Daoy (cell line): ENCODE measurements at places on chromosomes 3 and 15. TPM values are rescaled to one million over a fixed set of nuclear protein-coding genes. Genes with fewer than 3 reads are reported as not detected.

Gene CRYBG3
- total RNA-seq = 10.8 and 18.0 TPM in 2 replicates

Gene RETNLB
- total RNA-seq = not detected in 2 replicates

Gene WDR72
- total RNA-seq = 0.12 and 0.17 TPM in 2 replicates

Gene CISH
- total RNA-seq = 0.46 TPM in 1 of 2 replicates, not detected in the other

Gene GABRB3
- 3.3 and 6.6 TPM in 2 replicates for total RNA-seq

Gene ZNF106
- 26.5 and 29.4 TPM in 2 replicates for total RNA-seq

Gene LMAN1L
- total RNA-seq = not detected in 2 replicates

Gene AADACL2
- not detected in 2 replicates for total RNA-seq

Gene C3orf20
- total RNA-seq = not detected in 2 replicates

Gene PP2D1
- not detected in 2 replicates for total RNA-seq

DNA sequence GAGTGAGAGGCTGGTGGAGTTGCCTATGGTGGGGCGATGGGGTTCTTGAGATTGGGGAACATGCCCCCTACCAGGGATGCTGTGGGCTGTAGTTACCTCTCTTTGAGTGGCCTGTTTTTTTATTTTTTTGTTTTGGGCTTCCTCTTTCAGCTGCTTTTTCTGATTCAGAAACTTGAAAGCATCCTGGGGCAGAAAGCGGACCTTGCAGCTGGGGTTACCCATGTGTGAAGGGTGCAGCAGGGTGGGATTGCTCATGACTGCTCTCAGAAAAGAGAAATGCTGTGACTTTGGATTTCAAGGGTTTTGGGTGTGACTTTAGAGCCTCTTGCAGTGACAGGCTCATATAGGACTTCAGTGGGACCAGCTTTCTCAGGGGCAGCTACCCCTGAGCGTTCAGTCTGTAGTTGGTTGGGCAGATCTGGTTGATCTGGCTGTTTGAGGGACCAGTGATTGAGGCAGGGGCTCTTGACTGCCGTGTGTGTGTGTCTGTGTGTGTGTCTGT is 1.8 kb downstream of the LIMD1 start:
- no peak for DNase-seq

DNA sequence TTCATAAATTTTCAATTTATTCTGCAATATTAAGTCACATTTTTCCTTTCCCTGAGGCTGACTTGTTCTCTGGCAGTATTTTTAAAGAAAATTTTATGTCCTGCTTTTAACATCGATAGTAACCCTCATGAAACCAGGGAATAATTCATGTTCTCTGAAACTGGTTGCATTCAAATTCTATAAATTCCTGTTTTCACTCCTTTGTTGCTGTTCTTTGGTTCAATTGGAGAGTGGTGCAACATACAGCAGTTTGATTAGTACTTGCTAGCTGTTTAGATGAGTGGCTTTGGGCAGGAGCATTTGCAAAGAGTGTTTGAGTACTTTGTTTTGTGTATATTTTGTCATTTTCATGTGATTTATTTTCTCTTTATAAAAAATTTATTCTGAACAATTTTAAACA is 19.2 kb downstream of the ZIC1 start:
- DNase-seq = no peak

DNA sequence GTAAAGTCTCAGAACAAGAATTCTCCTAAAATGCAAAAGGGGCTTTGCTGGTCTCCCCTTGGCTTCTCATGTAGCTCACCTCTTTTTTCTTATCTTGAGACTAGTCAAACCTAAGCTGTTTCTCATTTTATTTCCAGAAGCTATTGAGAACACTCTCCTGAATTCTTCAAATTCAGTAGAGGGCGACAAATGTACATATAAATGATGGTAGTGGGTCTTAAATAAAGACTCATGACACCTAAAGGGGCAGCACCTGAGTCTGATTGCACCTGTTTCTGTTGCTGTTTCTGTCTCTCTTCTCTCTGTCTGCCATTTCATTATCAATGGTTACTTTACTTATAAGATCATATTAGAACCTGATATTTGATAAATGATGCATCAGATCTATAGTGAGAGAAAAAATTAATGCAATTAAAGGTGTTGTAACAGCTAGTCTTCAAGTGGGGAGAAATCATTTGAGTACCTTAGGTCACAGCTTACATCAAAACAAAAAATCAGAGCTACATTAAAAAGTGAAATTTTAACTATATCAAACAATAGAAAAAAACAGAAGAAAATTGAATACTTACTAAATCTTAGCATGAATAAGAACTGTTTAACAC is 7.0 kb downstream of the ADIPOQ start:
- no peak for DNase-seq

GRCh38 chr15:85725019-85725418 is 69.7 kb downstream of the KLHL25 start:
- no peak for DNase-seq

- DNase-seq = no peak
These were observed 18.8 kb downstream of the PSTPIP1 start for GRCh38 chr15:77013776-77014131.

DNA sequence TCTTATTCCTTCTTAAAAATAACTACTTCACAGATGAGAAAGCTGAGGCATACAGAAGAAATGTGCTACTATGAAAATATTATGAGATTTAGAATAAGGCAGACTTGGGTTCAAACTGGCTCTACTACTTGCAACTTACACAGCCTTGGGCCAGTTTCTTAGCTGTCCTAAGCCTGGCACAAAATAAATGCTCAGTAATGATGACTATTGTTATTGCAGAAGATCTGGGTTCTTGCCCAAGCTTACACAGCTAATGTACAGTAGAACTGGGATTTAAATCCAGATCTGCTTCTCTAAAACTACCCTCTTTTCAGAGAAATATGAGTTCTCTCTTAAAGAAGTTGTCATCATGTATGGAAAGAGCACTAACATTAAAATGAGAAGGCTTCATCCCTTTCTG is 228.2 kb upstream of the TPRG1 start:
- DNase-seq = no peak

- no peak for DNase-seq
These were observed 391.0 kb downstream of the MECOM start for GRCh38 chr3:169272532-169272931.

DNA sequence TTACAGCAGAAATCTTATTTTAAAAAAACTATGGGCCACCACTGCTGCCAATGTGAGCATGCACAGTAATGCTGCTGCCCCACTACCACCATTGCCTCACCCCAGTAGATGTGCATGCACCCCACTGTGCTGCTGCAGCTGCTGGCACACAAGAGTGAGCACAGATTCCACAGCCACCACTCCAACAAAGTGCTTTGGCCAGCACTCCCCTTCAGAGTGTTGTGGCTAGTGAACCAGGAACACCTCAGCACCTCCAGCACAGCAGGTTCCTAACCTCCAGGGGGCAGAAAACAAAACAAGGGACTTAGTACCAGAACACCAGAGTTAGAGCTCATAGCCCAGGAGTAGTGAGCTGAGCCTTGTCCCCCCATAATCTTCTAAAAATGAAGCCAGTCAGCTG is 629.6 kb downstream of the PYDC2 start:
- DNase-seq = peak; percentile 14

DNA sequence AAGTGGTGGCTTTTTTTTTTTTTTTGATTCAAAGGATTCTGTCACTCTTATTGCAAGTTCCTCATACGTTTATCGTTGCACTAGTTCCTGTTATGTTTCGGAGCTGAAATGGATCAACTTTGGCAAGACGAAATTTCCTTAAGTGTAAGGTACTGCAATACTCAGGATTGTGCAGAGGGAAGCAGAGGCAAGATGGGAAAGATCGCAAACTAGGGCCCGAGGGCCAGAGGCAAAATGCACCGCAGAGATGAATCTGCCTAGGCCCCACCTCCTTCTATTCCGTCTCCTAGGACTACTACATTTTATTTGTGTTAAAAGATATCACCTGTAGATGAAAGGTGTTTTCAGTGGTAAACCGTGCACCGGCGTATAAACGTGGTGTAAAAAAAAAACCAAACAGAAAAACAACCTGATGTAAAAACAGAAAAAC is 331 bp downstream of the RNU6-1 start:
- no peak for DNase-seq

GRCh38 chr3:104909721-104910120 is 457.0 kb upstream of the ALCAM start:
- DNase-seq = no peak

- no peak for DNase-seq
These were observed 9.5 kb downstream of the ZNF280D start for GRCh38 chr15:56723787-56724186.

DNA sequence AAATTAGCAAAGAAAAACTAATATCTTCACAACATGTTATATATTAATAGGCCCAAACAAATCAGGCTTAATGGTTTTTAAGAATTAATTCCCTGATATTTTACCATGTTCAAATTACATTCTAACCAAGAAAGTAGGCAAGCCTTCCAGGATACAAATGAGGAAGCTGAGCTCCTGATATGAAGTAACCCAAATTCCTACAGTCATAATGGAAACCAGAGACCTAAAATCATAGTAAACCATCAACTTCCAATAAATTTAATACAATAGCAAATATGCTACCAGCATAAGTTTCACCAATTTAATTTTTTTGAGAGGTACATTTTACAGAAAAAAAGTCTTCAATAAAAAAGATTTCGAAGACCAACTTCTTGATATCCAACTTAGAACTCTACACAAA is 3.8 kb downstream of the DCBLD2 start:
- no peak for DNase-seq

DNA sequence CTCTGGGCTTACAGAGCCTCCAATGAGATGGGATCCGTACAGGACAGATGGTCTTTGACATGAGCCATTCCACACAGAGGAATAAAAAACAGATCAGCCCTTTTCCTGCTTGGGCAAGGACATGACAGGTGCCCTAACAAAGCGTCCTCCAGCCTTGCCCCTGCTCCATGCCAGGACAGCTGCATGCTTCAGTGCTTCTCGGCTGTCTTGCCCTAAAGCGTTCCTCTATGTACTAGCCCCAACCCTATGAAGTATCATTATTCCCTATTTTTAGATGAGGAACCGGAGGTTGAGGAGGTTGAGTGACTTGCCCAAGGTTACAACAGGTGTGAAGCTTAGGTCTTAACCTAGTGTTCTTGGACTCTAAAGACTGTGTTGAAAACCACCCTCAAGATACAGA is 10.5 kb downstream of the POMGNT2 start:
- DNase-seq = no peak

GRCh38 chr3:100810671-100811070 is 101.4 kb downstream of the TFG start:
- no peak for DNase-seq

DNA sequence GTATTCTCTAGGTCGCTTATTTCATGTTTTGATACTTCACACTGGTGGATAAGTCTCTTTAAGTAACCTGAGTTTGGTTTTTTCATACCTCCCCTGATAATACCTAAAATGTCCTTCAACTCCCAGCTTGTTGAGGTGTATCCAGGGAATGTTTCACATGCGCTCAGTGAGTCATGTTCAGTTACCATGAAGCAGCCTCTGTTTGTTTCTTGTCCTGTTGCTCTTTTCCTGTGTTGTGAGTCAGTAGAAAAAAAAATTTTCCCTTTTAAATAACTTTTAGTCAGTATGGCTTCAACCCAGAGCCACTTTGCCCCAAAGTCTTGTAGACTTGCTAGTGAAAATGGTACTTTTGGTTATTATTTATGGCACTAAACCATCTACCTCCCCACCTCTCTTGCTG is 278.4 kb upstream of the ZPLD1 start:
- peak; percentile 89 for DNase-seq

GRCh38 chr3:53231532-53232511 is 24.0 kb downstream of the TKT start:
- no peak for DNase-seq

DNA sequence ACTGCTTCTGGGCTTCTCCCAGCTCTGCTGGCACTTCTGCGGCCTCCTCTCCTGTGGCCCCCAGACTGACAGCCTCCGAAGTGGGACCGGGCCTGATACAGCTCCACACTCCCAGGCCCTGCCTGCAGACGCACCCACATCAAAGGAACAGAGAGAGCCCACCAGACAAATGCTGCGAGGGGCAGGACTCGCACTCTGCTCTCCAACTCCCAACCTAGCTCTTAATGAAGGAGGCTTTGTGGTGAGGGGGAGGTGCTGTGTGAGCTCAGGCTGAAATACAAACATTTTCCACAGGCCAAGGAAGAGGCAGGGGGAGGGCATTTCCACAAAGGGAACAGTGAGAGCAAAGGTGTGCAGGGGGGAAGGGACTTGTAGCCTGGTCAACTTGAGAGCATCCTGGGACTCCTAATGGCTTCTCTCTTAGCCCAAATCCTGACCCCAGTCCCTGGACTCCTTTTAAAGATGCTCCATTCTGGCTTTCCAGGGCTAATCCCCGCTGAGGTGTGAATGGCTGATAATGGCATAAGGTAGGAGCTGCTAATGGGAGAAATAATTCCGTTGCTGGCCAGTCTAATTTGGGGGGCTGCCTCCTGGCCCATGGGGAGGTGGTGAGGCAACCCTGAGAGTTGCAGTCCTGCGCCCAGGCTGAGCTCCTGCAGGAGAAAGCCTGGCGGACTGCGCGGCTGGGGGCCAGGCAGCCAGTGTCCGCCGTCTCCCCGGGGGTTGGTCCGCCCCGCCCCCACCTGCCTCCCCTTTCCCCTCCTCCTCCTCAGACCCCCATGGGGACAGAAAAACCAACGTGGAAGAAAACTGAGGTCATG is 9.6 kb downstream of the LINGO1 start:
- no peak for DNase-seq

DNA sequence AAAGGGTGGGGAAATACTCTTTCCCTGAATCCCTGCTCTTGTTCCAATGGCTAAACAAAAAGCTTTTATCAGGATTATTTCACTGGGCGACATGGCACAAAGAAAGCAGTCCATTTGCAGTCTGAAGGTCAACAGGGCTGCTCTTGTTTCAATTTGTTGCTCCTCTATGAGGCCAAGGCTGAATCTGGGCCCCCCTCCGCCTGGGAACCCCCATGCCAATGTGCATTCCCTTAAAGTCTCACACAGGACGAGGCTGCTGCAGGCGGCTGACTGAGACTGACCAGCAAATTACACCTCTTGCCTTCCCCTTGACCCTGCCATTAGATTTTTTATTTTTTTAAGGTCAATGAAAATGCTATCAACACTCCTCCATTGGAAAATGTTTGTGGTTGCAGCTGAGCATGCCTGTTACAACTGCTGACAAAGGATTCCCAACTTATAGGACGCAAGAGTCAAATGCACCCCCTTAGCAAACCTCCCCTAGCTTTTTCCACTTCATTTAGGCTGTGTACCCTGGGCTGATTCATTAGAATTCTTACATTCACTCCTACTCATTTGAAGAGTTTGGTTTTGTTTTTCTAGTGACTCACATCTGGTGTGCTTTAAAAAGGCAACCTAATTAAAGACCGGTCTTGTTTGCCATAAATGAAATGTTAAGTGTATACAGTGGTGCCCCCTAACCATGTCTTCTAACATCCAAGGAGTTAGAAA is 60.8 kb upstream of the ARHGEF3 start:
- DNase-seq = peak; percentile 61

GRCh38 chr3:119062892-119063291 is 28.2 kb upstream of the IGSF11 start:
- no peak for DNase-seq

DNA sequence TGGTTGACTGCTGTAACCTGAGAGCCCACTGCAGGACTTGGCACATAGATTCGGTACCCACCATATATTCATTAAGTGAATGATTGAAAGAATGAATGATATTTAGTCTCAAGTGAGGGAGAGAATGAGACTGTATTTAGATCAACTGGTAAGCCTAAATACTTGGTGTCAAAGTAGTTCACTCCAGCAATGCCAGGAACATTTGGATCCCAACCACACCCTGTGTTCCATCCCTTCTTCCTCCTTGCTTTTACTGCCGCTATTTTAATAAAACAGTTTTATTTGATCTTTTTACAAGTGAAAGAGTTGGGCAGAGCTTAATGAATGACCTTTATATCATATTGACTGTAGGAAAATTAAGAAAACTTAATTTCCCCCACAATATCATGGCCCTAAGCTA is 473.6 kb upstream of the CBLB start:
- DNase-seq = no peak
